ENCODE measurements at places on chromosomes 5 and 9.

GRCh38 chr9:114790521-114790920 is 15.3 kb downstream of the TNFSF15 start:
- DNase-seq, result no peak

- no peak for DNase-seq
These were observed 12.1 kb upstream of the SLC25A51 start for GRCh38 chr9:37915911-37916470.

GRCh38 chr9:111349766-111350165 is 19.7 kb upstream of the OR2K2 start:
- DNase-seq, result no peak

DNA sequence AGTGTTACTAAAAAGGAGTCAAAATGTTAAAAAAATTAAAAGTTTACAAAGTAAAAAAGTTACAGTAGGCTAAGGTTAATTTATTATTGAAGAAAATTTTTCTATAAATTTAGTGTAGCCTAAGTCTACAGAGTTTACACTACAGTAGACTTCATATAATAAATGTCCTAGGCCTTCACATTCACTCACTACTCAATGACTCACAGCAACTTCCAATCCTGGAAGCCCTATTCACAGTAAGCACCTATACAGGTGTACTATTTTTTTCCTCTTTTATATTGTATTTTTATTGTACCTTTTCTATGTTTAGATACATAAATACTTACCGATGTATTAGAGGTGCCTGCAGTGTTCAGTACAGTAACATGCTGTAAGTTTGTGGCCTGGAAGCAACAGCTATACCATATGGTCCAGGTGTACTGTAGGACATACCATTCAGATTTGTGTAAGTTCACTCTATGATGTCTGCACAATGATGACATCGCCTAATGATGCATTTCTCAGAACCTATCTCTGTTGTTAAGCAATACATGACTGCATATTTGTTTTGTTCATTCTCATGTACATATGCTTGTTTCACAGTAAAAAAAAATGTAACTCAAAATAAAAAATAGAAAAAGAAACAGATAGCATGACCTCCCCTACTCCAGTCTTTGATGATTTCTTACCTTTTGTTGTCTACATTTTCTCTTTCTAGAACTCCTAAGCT is 64.7 kb downstream of the NR3C1 start:
- DNase-seq, result no peak
